ENCODE measurements at places on chromosomes 3 and 15.

- DNase-seq = no peak
Observed at GRCh38 chr3:132180337-132180791, 136.8 kb upstream of the ACP3 start.

DNA sequence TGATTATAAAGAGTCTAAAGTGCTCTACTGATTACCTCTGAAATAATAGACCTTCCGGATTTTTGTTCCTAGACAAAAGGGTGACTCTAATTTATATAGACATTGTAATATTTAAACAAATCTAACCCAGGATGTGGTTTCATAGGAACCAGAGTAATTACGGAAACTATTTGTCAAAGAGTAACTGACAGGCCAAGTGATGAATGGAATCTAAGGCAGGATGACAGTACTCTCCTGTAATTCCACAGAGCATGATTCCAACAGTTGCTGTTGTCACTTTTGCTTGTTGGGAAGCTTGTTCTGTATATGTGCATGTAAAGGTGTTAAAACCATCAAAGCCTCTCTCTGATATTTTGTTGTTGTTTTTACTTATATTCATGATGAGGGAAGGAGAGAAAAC is 1141.0 kb downstream of the IGSF11 start:
- no peak for DNase-seq

GRCh38 chr3:49671291-49672288 is 2.6 kb upstream of the APEH start:
- DNase-seq = peak; percentile 46

DNA sequence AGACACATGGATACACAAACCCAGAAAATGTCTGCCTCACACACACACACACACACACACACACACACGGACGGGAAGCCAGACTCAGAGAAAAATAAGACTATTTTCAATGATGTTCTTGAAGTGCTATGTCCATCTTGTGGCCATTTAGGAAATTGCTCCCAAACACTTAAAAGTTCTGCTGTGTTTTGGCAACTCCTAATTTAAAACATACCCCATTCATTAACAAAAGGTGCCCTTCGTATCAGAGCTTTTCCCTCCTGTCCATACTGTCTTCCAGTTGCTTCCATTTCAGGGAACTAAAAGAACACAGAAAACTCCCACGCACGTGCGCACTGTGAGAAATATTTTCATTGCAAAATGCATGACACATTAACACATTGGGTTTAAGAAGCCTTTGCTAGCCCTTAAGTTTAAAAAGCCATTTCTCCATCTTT is 44.6 kb downstream of the SLC12A1 start:
- DNase-seq = peak; percentile 45

- no peak for DNase-seq
Observed at GRCh38 chr3:193783166-193783896, 190.3 kb downstream of the OPA1 start.

DNA sequence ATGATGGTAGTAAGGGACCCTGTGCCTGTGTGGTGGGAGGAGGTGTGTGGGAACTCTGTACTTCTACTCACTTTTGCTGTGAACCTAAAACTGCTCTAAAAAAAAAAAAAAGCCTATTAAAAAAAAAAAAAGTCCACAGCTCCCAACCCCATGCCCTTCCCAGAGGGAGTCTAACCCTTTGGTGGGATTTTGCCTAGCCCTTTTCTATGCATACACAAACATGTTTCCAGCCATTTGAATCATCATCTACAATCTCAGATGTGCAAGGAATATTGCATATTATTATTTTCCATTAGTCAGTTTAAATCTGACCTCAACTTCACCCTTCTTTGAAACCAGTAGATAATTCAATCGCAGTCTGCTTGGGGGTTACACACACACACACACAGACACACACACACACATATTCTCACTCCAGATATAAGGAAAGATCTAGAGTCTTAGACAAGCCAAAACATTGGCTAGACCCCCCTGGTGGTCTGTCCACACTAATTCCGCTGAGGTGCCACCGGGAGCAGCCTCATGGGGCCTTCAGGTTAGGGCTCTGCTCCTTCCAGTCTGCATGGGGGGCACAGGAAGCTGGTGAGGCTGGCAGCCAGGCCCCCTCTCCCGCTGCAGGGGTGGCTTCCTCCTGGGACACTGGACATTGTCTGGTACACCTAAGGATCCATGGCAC is 75.5 kb upstream of the NR2E3 start:
- DNase-seq = no peak

DNA sequence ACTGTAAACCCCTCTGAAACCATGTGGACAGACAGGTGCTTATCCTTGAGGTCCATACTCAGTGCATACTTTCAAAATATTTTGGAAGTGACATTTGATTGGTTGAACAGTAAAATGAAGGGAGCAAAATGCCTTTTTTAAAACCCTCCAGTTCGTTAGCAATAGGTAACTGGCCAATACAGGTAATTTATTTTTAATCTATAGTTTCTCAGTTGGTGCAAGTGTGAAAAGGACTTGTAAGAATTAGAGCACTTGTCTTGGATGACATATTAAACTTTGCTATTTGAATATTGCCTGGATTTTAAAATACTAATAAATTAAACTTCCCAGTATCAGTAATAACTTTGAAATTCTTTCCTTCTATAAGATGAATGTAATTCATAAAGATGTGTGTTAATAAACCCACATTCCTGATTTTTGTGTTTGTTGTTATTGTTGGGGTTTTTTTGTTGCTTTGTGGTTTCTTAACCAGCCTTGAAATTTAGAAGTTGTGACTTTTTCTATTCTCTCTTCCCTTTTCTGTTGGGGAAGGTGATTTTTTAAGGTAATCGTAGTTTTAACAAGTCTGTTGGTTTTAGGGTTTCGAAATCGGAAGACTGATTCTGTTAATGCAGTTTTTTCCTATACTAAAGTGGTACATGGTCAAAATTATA is 90.0 kb downstream of the STT3B start:
- no peak for DNase-seq

- no peak for DNase-seq
Observed at GRCh38 chr3:95705786-95706418, 1108.5 kb upstream of the EPHA6 start.

DNA sequence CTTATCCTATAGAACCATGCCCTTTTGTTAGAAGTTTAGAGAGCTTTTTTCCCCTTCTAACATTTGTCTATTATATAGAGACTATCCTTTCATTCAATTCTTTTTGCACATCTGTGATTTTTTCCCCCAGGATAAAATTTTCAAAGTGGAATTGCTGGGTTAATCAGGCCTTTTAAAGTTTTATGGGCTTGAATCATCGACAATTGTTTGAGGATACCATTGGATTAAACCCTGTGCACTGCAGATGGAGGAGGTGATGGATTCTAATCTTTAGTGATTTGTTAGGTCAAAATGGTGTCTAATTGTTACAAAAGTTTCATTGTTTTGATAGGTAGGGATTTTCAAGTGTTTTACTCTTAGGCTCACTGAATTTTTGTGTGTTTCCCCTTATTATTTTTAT is 463.7 kb upstream of the CFAP20DC start:
- DNase-seq = no peak
